ENCODE measurements at places on chromosomes 5 and 9.

GRCh38 chr9:82495884-82496777 lies 507.6 kb downstream of the SPATA31D1 start:
- DNase-seq, result no peak

- DNase-seq, result no peak
These were observed 14.7 kb downstream of the IL31RA start for GRCh38 chr5:55865831-55866230.

DNA sequence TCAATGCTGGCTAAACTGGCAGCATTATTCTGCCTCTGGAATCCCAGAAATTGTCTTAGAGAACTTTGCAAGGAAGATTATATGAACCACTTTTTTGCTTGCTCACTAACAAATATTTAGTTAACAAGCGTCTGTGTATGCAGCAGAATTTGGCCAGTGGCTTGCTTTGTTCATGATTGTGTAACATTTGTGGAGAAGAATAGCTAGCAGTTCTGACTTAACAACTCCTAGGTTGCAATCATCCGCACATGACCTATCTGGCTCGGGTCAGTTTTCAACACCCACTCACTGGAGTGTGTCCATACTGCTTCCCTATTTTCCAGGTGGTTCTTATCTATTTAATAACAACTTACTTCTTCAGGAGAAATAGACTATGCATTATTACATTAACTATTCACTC lies 98.5 kb downstream of the SNX18 start:
- DNase-seq, result no peak

DNA sequence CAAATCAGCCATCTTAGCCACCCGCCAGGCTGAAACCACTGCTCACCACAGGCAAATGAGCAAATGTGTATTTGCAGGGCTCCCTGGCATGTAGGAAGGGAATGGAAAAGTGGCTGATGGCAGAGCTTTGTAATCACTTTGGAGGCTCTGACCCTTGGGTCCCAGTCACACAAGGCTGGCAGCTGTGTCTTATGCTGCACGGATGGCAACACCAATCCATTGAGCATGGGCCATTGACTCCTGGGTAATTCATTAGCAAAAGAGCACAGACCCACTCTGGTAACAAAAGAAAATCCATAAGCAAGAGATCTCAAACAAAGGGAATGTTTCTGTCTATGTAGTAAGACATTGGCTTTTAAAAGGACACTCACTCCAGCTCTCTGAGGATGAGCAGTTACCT lies 57.6 kb downstream of the SPOCK1 start:
- no peak for DNase-seq

All from NCI-H774 (cell line).